Skin of body (tissue), 3 donors: ENCODE measurements at places on chromosomes 3 and 15.

- DNase-seq, result no peak
These were observed 324.7 kb upstream of the SLCO3A1 start for GRCh38 chr15:91528801-91529200.

GRCh38 chr15:60283936-60284335 is 113.8 kb downstream of the ANXA2 start:
- no peak for DNase-seq

GRCh38 chr3:14122301-14122700 is 2.4 kb downstream of the CHCHD4 start:
- no peak for DNase-seq

- no peak for DNase-seq
These were observed 14.7 kb downstream of the USP50 start for GRCh38 chr15:50531766-50532165.

DNA sequence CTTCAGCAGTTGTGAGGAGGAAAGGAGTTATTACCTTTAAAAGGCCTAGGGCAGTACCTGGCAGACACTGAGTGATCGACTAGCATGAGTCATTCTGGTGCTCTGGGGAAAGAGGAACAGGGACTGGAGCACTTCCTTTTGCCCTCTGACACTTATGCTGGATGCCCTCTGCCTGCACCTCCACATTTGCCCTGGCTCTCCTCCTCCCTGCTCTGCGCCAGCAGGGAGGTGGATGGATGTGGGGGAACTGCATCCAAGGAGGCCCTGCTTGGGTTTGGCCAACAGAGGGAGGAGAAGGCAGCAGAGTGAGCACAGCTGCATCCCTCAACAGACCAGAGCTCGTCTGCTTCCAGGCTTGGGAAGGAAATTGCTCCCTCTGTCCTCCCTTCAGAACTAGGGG is 75.0 kb downstream of the SEMA5B start:
- no peak for DNase-seq

- DNase-seq, result peak; percentile 79
These were observed 540 bp downstream of the CCDC80 start for GRCh38 chr3:112640276-112640929.
